ENCODE measurements at places on chromosomes 2 and 18. TPM values are rescaled to one million over a fixed set of nuclear protein-coding genes. Genes with fewer than 3 reads are reported as not detected.

Gene SLC8A1
- total RNA-seq: 0.51 TPM

Gene SERPINB3
- total RNA-seq: not detected

Gene ANKRD36
- total RNA-seq: 6.0 TPM

Gene AMER3
- total RNA-seq: not detected

Gene MOCOS
- total RNA-seq: 2.7 TPM

Gene TRIM43
- total RNA-seq: not detected

Gene CLASP1
- total RNA-seq: 17.2 TPM

Gene LIPG
- 0.06 TPM for total RNA-seq

Gene DSG1
- total RNA-seq: not detected

Gene WBP1
- 90.5 TPM for total RNA-seq

Gene MREG
- 5.7 TPM for total RNA-seq

Gene GRHL1
- 1.2 TPM for total RNA-seq

Gene UGT1A5
- not detected for total RNA-seq

Gene CRYGC
- not detected for total RNA-seq

Gene RAMP1
- total RNA-seq: not detected

Gene PRKRA
- total RNA-seq: 34.3 TPM

Gene LYG2
- 0.17 TPM for total RNA-seq

Gene ATG9A
- 53.2 TPM for total RNA-seq

Gene ATG16L1
- total RNA-seq: 48.6 TPM

Gene IL1B
- total RNA-seq: 0.40 TPM

Gene FKBP7
- total RNA-seq: 11.7 TPM

Gene SMIM21
- not detected for total RNA-seq

Gene UGT1A10
- total RNA-seq: not detected

Gene ZSWIM2
- total RNA-seq: not detected

Gene WDR12
- 68.4 TPM for total RNA-seq

Gene YES1
- total RNA-seq: 31.3 TPM

Gene PTPRN
- 1.2 TPM for total RNA-seq

Gene PLB1
- total RNA-seq: 2.6 TPM

Gene RAD51AP2
- total RNA-seq: not detected

Gene ITPRIPL1
- not detected for total RNA-seq

Gene ARHGAP25
- not detected for total RNA-seq

Gene ADRA2B
- 0.06 TPM for total RNA-seq

Gene CNGA3
- total RNA-seq: 0.06 TPM

Gene STARD6
- total RNA-seq: not detected

Gene CAVIN2
- 13.1 TPM for total RNA-seq

Gene DES
- total RNA-seq: not detected

Gene ANKRD30BL
- total RNA-seq: not detected

Gene KCNG3
- 0.62 TPM for total RNA-seq

Gene MAPRE3
- total RNA-seq: 12.3 TPM
